Common myeloid progenitor, CD34-positive (primary cell): ENCODE measurements at places on chromosomes 5 and 9.

- H3K27ac ChIP-seq, result no peak overlapping the region
- no peaks in the 10 kb centered on the region for H3K27me3 ChIP-seq
- DNase-seq, result no peak
- no peak overlapping the region for H3K4me3 ChIP-seq
- no peaks in the 10 kb centered on the region for H3K36me3 ChIP-seq
Observed at GRCh38 chr9:16337322-16338029, 533.0 kb downstream of the BNC2 start.

DNA sequence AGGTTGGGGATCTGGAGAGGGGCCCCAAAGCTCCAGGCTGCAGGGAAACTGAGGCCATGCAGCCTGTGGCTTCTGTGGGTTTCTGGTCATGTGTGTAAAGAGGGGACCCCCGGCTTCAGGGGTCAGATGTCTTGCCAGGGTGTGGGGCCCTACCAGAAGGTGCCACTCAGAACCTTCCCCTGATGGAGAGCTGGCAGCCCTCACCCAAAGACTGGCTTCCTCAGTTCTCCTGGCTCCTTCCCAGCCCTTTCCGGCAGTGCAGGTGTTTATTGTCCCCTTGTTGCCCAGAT lies 11.6 kb upstream of the LAMC3 start:
- no peak for DNase-seq
- no peak overlapping the region for H3K27ac ChIP-seq

GRCh38 chr9:107750741-107751566 lies 261.4 kb upstream of the KLF4 start:
- H3K4me1 ChIP-seq, result peaks cover 8% of the 10 kb centered on the region
- DNase-seq, result no peak
- no peaks in the 10 kb centered on the region for H3K36me3 ChIP-seq
- no peak overlapping the region for H3K4me3 ChIP-seq

GRCh38 chr5:55603922-55604321 lies 69.2 kb upstream of the PLPP1 start:
- H3K27me3 ChIP-seq, result no peaks in the 10 kb centered on the region
- H3K4me3 ChIP-seq, result no peak overlapping the region
- no peak overlapping the region for H3K27ac ChIP-seq
- no peaks in the 10 kb centered on the region for H3K36me3 ChIP-seq
- H3K4me1 ChIP-seq, result peaks cover 13% of the 10 kb centered on the region
- DNase-seq, result no peak

GRCh38 chr9:123390337-123391135 lies 34.5 kb downstream of the CRB2 start:
- H3K27ac ChIP-seq, result no peak overlapping the region
- H3K4me3 ChIP-seq, result no peak overlapping the region
- H3K4me1 ChIP-seq, result no peaks in the 10 kb centered on the region
- no peak for DNase-seq

DNA sequence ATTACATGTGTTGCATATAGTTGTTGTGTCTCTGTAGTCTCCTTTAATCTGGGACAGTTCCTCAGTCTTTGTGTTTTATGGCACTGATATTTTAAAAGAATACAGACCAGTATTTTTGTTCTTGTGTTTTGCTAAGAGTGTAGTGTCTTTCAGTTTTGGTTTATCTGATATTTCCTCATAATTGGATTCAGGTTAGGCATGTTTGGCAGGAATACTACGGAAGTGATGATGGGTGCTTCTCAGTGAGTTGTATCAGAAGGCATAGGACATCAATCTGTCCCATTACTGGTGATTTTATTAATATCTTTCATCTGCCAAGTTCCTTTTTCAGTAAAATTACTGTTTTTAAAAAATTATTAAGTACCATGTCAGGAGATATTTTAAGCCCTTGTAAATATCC lies 212.9 kb downstream of the ARHGEF28 start:
- no peak for DNase-seq
- no peak overlapping the region for H3K4me3 ChIP-seq
- H3K4me1 ChIP-seq, result no peaks in the 10 kb centered on the region
- no peak overlapping the region for H3K27ac ChIP-seq
- no peaks in the 10 kb centered on the region for H3K36me3 ChIP-seq

GRCh38 chr9:11338130-11338529 lies 725.3 kb upstream of the PTPRD start:
- no peaks in the 10 kb centered on the region for H3K36me3 ChIP-seq
- no peaks in the 10 kb centered on the region for H3K27me3 ChIP-seq
- no peak overlapping the region for H3K4me3 ChIP-seq
- peaks cover 2% of the 10 kb centered on the region for H3K4me1 ChIP-seq
- no peak overlapping the region for H3K27ac ChIP-seq

GRCh38 chr5:14112998-14113652 lies 30.0 kb upstream of the TRIO start:
- no peak overlapping the region for H3K27ac ChIP-seq
- no peak for DNase-seq
- peaks cover 3% of the 10 kb centered on the region for H3K4me1 ChIP-seq
- H3K4me3 ChIP-seq, result no peak overlapping the region

- no peaks in the 10 kb centered on the region for H3K4me1 ChIP-seq
- no peaks in the 10 kb centered on the region for H3K36me3 ChIP-seq
- no peak for DNase-seq
- no peak overlapping the region for H3K27ac ChIP-seq
Observed at GRCh38 chr9:134571326-134571931, 70.2 kb upstream of the COL5A1 start.
